Astrocyte of the hippocampus (primary cell): ENCODE measurements at places on chromosomes 12 and 14.

- no peak for DNase-seq
Observed at GRCh38 chr12:12645485-12645884, 33.8 kb downstream of the CREBL2 start.

DNA sequence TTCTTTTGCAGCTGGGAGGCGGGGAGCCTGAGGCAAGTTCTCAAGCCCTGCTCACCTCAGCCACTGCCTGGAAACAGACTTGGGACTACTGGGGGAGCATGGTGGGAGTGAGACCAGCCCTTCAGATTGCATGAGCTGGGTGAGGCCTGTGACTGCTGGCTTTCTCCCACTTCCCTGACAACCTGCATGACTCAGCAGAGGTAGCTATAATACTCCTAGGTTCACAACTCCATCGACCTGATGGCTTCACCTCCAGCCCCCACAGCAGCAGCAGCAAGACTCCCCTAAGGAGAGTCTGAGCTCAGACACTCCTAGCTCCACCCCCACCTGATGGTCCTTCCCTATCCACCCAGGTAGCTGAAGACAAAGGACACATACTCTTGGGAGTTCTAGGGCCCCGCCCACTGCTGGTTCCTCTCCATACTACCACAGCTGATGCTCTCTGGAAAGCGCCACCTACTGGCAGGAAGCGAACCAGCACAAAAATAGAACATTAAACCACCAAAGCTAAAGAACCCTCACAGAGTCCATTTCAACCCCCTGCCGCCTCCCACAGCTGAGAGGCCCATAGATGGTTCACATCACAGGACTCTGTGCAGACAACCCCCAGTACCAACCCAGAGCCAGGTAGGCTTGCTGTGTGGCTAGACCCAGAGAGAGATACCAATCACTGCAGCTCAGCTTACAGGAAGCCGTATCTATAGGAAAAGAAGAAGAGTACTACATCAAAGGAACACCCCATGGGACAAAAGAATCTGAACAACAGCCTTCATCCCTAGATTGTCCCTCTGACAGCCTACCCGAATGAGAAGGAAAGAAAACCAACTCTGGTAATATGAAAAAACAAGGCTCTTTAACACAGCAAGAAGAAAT, 68.7 kb downstream of the RPAP3 start:
- no peak for DNase-seq

- DNase-seq: peak; percentile 14
Observed at GRCh38 chr14:60183741-60184140, 18.5 kb upstream of the DHRS7 start.

DNA sequence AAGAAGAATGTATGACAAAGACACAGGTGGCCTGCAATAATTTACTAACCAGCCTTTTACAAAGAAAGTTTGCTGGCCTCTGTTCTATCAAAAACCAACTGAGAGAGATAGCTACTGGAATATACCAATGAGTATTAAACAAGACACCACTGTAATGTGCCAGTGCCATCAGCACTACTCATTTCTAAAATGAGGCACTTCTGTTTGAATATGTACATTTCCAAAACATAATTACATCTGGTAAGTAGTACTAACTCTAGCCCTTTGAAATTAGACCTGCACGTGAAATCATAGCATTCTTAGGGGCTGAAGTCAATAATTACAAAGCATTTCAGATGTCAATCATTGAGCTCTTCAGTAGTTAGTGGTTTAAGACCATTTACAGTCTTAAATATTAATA, 6.9 kb upstream of the SYCP3 start:
- no peak for DNase-seq

DNA sequence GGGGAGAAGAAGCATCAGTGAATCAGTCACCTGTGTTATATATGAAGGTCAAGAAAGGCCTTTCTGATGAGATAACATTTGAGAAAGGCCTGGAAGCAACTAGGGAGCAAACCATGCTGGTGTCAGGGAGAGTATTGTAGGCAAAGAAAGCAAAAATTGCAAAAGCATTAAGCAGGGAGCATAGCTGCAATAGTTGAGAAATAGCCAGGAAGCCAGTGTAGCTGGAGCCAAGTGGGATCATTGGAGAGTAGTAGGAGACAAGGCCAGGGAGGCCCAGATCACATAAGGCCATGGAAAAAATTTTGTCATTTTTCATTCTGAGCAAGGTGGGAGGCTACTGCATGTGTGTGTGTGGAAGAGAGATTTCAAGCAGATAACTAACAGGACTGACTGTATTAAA, 18.8 kb upstream of the MAGOHB start:
- DNase-seq: peak; percentile 20

GRCh38 chr12:108270035-108270848, 68.9 kb downstream of the CMKLR1 start:
- DNase-seq: no peak

DNA sequence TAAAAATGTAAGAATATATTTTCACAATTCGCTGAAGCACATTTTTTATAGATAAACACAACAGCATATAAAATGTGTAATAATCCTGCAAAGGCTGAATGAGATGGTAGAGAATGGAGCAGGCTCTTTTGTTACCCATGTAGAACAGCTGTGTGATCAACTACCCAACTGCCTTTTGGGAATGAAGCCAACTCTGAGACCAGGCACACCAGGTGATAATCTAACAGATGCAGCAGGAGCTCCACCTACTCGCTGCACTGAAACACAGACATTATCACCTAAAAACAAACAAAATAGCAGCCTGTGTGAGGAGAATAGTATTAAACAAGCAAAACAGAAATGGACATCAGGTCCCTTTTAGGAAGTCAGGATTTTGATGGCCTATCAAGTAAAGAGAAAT, 183.3 kb downstream of the CCDC59 start:
- no peak for DNase-seq

GRCh38 chr12:97005174-97005573, 98.1 kb downstream of the NEDD1 start:
- DNase-seq: peak; percentile 15

- no peak for DNase-seq
Observed at GRCh38 chr14:101843665-101844064, 82.2 kb downstream of the PPP2R5C start.

DNA sequence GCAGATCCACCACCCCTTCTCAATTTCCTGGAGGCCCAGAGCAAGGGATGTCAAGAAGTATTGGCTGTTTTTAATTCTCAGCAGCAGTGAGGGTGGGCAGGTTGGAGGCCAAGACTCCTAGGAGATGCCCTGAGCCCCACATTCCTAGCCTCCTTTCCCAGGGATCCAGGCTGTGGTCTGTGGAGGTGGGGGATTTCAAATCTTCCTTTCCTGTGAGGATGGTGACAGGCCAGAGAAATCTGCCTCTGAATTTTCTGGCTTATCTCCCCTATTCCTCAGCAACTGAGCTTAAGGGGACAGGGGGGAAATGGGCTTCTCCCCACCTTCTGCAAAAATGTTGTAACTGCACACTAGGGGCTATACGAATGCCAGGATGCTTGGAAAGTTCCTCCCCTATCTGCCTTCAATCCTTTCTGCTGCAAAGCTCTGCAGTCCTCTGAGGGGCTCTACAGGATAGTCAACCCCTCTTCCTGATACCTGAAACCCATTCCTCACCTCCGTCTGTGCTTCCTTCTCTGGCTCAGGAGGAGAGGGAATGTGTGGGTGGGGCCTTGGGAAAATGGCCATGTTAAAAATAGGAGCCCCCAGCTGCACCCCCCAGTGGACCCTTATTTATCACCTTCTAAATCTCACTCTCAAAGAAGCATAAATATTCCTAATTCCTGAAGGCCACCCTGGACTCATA, 6.6 kb downstream of the GPR84 start:
- DNase-seq: no peak

GRCh38 chr12:96889273-96889933, 17.7 kb upstream of the NEDD1 start:
- DNase-seq: peak; percentile 74

GRCh38 chr14:69107407-69108003, 45.4 kb downstream of the DCAF5 start:
- DNase-seq: peak; percentile 87

- DNase-seq: peak; percentile 81
Observed at GRCh38 chr12:120534703-120535655, 823 bp downstream of the RNF10 start.

GRCh38 chr14:31886156-31886835, 190.8 kb upstream of the ARHGAP5 start:
- DNase-seq: no peak

- peak; percentile 77 for DNase-seq
Observed at GRCh38 chr14:91159906-91160305, 46.0 kb downstream of the DGLUCY start.

DNA sequence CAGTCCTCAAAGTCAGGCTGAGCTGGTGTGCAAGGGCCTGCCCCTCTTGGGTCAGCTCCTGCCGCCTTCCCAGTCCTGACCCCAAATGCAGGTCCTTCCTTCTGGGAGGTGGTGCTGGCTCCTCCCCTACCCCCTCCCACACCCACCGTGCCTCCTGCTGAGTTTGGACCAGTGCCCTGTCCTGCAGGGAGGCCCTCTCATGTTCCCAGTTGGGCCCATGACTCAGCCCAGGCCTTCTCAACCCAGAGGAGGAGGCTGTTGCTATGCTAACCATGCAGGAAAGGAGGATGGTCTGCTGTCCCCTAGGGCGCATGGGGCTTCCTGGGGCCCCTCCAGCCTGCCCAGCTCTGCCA, 4.4 kb downstream of the ZBTB42 start:
- peak; percentile 95 for DNase-seq

- peak; percentile 44 for DNase-seq
Observed at GRCh38 chr14:104735830-104736642, 12.0 kb downstream of the ADSS1 start.

DNA sequence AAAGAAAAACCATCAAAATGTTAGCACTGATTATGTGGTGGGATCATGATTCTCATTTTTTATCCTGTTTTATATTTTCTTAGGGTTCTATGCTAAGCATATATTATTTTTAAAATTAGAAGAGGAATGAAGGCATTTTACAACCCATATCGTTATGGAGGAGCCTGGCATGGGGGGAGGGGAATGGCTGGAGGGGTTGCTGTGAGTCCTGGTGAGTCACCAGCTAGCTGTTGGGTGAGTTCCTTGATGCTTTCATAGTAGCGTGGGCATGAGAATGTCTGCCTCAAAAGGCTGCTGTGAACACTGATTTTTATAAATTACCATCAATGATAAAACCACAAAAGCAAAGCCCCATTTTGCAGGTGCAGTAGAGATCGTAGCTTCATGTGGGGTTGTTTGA, 46.9 kb downstream of the C14orf132 start:
- DNase-seq: peak; percentile 80

DNA sequence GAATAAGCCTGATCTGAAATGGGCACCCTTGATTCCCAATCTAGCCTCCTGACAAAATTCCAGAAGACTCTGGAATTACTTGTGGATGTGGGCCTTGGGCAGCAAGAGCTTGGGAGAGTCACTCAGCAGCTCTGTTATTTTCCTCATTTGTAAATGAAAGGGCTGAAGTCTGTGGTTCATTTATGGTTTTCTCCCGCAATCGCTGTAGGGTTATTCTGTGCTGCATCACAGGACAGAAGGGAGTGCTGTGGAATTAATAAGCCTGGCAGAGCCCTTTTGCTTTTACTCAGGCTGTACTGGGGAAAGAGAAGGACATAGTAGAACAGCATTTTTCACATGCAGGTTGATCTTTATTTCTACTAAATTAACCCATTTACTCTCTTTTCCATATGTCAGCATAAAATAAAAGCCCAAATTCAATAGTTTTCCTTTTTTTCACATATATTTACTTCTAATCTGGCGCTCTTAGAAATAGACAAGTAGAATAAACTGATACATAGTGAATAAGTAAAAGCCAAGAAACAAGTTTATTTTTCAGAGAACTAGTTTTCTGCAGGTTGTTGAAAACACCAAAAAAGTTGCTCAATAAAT, 49.2 kb downstream of the DUSP16 start:
- DNase-seq: peak; percentile 71

DNA sequence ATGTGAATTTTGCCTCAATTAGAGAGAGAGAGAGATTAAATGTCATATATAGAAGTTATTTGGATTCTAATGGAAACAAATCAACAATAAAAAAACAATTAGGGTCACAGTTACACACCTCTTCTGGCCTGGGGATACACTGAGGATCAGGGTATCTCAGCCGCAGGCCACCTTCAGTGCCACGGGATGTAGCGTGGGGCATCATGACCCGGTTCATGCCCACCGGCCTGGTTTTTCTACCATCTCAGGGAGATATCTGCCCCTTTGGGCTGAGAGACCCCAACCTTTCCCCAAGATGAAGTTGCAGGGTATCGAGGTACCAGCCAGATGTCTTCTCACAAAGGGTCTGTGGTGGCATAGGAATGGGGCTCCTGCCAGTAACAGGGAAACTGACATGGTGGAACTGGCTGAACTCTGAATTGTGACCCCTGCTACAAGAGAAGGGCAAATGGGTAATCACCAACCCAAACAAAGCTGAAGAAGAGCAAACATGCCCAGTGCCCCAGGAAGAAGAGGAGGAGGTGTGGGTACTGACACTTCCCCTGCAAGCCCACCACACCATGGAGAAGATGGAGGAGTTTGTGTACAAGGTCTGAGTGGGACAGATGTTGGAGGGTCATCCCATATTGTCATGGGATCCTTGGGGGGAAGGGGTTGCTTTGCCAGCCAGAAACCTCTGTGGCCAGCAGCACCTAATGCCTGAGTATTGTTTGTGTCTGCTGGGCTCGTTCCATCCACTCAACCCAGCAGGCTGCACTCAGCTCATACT, 19.5 kb downstream of the SERPINA3 start:
- no peak for DNase-seq

GRCh38 chr12:29741342-29742241, 42.1 kb downstream of the TMTC1 start:
- DNase-seq: peak; percentile 81

DNA sequence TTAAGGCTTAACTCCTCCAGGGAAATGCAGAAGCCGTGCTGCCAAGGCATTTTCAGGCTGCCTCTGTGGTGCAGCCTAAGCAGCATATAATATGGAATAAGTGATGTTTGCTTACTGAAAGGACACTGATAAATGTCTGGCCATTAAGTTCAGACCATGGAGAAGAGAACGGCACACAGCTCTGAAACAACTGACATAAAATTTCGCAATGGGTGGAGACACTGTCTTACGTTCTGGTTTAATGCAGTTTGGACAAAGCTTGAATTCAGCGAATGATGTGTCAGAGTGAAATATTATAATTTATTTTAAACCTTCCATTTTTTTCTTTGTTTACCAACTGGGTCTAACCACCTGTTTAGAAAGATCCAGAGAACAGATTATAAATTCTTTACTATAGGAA, 27.2 kb upstream of the NRXN3 start:
- DNase-seq: no peak

DNA sequence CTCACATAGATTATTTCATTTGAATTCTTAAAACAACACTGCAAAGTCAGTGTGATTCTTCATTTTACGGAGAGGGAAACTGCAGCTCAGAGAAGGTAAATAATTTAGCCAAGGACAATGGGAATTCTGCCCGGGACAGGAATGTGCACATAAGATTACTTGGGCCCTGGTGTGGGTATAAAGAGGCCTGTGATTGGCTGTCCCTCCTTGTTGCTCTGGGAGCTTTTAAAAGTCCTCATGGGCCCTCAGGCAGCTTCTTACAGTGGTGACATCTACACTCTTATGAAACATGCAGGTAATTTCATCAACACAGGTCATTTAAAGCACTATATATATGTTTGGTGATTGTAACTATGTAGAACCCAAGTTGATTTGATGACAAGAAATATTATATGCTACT, 100.3 kb downstream of the ESR2 start:
- no peak for DNase-seq

GRCh38 chr14:89196545-89196944, 220.5 kb downstream of the FOXN3 start:
- peak; percentile 66 for DNase-seq

GRCh38 chr14:68543516-68543915, 249.4 kb downstream of the ZFP36L1 start:
- no peak for DNase-seq

GRCh38 chr14:100503251-100503650, 84.0 kb downstream of the BEGAIN start:
- no peak for DNase-seq
